B cell (primary cell): ENCODE measurements at places on chromosomes 11 and 22.
A peak's percentile ranks its signal among the peaks of the same experiment; 100 is the strongest.

DNA sequence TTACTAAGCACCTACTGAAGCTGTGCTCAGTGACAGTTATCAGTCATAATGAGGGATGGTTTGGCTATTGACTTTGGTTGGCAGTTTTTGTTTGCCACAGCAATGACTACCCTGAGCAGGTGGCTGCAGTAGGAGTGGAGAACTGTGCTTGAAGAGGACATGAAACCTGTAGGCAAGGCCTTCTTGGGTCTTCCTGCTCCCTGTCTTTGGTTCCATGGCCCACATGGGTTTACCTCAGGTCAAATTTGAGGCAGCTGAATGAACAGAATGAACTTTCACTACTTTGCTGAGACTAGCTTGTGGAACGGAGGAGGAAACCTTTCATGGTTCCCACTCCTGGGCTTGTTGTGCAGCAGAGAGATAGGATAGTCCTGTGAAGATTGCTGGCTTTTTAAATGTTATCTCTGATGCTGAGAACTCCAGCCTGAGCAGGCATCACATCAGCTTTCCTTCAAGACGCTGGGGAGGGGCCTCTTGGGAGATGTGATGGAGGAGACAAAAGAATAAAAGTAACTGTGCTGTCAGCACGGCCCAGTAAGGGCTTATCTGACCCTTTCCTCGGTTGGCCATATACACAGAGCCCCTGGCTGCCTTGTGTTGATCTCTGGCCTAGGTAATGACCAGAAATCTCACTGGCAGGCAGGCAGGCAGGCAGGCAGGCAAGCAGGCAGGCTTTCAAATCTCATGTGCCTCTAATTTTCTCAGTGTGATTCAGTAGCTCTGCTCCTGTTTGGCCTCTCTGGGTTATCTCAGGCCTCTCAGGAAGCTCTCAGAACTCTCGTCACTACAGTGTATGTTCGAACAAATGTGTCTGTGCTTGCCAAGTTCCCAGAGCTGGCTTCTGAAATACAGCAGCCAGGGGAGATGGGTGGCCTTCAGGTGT, 12.0 kb downstream of the STIM1 start:
- peak; percentile 52 for DNase-seq

DNA sequence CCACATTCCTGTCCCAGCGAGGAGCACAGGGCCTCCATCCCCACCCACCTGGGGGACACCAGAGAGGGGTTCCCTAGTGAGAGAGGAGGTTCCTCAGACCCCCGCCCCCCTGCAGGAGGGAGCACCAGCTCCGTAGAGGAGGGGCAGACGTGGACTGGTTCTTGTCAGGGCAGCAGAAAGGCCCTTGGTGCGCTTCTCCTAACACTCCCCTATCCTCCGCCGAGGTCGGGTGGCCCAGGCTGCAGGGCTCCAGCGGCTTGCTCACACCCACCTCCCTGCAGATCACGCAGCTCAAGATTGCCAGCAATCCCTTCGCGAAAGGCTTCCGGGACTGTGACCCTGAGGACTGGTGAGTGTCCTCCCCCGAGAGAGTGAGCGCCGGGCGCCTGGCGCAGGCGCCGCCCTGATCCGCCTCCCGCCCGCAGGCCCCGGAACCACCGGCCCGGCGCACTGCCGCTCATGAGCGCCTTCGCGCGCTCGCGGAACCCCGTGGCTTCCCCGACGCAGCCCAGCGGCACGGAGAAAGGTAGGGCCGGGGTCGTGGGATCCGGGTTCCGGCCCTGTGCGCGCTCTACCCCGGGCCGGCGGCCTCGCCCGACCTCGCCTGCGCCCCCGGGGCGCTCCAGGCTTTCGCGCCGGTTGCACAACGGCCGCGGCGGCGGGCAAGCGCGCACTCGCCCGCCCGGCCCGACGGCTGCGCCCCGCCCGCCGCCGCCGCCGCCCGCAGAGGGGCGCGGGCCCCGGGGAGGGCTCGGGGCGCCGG, 5.1 kb downstream of the TBX1 start:
- peak; percentile 39 for DNase-seq

- no peak for DNase-seq
These were observed 46.2 kb upstream of the YWHAH start for GRCh38 chr22:31897842-31898805.

DNA sequence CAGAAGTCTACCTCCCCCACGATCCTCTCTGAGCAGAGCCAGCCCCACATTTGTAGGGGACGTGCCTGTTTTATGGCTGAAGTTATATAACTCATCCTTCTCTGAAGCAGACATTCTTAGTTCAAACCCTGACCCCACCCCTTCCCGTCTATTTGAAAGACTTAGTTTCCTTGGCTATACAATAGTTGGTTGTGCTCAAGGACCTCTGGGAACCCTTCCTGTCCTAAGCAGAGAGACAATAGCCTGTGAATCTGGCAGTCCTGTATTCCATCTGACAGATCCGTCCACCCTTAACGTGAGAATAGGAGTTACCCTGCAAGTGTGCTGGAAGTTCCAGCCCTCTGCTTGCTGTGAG, 75.2 kb downstream of the MN1 start:
- DNase-seq = no peak

- peak; percentile 46 for DNase-seq
These were observed 34.3 kb downstream of the USP28 start for GRCh38 chr11:113840932-113841664.

DNA sequence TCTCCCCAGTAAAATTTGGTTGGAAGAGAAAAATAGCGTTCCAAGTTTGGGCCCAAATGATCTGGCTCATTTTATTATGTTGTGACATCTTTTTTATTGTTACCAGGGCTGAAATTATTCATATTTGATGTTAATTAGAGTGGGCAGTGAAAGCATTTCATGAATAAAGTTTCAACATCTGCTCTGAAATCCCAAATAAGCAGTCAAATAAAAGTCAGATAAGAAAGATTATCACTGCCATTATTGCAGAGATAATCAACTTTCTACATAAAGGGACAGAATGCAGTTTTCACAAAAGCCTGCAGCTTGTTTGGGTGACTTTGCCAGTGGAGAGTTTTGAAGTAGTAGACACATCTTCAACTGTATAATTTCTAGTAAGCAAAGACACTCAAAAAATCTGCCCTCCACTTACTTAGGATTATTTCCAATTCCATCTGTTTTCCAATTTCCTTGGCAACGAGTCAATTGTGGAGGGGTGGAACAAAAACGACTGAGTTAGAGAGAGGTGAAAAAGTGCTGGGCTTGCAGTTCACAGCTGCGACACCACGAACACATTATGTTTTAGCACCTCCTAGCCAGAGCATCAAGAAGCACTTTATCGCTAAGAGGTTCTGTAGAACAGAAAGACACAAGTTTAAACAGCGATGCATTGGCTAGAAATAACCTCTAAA, 9.0 kb downstream of the TECTA start:
- DNase-seq = no peak

DNA sequence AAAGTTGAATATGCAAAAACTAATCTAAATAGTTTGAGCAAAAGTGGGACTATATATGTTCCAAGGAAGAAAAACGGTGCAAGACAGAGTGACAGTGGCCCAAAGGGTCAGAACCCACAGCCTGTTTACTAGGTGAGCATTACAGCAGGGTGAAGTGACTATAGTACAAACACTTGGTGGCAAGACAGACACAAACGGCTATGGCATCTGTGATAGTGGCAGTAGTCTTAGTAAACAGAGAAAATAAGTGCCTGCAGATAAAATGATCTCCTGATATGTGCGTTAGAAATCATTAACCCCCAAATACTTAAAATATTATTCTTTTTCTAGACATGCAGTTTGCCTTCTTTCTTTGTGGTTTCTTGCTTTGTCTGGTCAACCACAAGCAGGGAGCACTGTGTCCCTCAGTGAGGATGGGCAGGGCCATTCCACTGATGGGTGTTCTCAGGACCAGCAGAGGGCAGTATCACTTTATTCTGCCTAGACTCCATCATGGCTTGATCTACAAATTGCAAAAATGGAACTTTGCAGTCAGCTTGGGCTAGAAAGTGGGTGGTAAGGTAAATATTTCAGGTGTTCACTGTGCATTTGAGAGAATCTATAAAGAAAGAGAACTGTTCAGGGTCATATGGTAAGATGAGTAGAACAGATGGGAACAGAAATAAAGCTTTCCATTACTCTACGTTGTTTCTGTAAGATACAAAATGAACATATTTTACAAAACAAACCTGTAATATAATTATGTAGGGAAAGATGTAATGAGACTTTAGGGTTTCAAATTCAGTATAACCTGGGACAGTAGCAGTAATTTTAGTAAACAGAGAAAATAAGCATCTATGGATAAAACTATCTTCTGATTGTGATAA, 198.2 kb downstream of the SWAP70 start:
- peak; percentile 67 for DNase-seq

DNA sequence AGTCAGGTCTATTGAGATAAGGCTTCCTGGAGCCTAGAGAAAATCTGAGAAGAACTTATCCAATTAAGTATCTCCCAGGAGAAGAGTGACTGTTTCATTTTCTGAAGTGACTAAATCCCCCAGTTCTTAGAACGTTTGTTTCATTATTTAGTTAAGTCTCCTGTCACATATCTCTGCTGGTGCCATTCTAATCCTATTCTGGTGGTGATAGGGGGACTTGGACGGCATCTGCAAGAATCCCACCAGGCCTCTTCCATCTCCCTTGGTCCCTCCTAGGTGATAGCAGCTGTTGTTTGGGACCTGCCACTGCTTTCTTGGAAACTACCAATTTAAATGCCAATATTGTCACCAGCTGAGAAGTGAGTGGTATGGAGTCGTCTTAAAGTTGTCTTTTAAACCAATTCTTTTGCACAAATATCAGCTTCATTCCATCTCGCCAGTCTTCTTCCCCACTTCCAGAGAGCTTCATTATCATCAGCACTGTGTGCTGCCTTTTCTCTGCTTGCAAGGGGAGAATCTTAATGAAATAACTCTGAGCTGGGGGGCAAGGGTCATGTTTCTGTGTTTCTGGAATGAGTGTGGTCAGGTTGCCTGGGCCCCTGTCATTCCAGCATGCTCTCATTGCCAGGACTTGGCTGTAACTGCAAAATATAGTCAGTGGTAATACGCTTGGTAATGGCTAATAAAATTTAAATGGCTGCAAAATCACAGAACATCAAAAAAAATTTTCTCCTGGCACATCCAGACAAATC, 104.8 kb downstream of the LDLRAD3 start:
- DNase-seq = no peak
